ENCODE measurements at places on chromosomes 6 and 20.

DNA sequence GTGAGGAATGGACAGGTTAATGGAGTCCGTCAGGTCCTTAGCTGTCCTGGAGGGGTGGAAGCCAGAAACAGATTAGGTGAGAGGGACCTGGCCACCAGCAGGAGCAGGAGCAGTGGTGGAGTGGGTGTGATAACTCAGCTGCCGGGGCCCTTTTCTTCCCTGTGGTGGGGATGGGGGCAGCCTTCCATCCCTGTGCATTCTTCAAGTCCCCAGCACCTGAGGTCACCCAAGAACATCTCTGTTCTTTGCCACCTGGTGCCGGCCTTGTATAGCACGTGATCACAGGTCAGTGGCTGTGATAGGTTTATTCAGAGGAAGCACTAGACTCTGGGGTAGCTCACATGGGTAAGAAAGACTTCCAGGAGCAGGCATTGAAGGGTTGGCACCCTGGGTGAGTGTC lies 16.6 kb downstream of the ERGIC3 start:
- DNase-seq, result no peak

DNA sequence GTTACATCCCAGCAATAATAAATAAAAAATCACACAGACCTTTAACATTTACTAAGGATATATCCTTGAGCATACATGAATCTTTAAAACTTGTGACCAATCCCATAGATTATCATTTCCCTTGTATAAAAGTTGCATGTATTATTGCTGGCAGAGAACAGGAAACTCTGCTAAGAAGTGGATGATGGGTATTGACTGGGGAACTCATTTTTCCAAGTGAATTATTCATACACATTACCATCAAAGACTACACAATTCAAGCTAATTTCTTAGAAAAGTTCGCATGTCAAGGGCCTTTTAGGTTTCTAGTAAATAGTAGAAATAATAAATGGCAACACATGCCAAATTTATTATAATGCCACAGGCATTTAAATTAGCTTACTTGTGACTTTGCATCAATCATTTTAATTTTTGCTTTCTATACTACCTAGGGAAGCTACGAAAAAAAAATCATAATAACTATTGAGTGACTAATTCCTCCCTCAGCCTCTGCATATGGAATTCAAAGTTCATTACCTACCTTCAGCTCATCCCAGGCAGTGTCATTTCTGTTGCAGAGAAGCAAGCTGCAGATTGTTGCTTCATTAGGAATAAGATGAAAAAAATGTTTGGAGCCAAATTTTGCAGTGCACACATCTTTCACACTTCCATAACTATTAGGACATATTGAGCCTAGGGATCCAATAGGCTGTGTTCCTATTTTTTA lies 25.8 kb downstream of the MKKS start:
- no peak for DNase-seq

GRCh38 chr20:21225215-21225947 lies 77.8 kb upstream of the XRN2 start:
- no peak for DNase-seq

DNA sequence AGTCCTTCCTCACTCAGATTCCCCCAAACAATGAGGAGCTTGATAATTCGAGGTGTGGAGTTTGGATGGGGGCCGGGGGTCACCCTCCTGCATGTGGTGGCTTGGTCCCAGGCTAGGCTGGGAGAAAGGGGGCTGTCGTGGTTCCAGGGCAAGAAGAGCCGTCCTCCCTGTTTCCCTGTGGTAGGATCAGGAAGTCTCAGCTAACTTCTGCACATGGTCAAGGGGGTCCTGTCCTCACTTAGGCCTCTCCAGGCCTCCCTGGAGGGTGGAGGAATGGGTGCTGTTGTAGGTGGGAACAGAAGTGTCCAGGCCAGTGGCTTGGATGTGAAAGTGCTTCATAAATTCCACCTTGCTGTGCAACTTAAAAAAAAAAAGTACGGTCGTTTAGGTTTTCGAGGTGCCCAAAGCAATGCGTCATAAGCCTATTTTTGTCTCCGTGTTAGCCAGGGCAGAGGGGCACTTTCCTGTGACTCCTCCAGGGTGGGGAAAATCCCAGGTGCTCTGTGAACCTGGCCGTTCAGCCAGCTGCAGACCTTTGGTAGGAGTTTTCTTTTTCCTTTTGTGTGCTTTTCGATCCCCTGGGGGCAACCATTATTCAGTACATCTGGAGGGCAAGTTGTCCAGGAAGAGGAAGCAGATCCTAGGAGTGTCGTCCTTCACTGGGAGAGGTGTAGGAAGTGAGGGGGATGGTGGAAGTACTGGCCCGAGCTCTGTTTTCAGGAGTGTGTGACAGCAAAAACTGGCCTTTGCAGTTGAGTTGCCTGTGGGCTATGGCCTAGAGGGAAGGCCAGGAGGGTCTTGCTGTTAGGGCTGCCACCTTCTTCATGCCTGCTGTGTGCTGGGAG lies 9.6 kb downstream of the IGF2R start:
- no peak for DNase-seq

DNA sequence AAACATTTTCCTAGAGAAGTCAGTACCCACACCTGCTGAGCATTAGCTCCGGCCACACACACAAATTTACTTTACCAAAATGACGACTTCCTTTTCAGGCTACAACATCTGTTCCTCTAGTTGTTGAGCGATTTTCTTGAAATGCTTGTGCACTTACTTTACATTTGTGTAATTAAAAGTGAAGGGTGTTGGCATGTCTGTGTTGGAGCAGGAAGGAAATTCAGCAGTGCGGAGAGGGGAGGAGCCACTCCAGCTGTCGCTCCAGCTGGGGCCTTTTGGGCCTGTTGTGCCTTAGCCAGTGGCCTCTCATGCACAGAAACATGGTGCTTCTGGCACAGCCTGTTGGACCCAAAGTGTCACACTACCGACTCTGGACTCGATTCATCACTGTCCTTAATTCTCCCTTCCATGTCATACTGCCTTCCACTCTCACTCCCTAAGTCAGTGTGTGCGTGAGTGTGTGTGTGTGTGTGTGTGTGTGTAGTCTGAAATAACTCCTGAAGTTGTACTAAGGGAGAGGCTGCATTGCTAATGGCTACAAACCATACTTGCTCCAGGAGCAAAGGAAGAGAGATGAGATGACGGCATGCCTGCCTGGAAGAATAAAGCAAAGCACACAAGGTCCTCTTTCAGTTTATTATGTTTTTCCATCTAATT lies 191.8 kb upstream of the ARG1 start:
- DNase-seq, result no peak

DNA sequence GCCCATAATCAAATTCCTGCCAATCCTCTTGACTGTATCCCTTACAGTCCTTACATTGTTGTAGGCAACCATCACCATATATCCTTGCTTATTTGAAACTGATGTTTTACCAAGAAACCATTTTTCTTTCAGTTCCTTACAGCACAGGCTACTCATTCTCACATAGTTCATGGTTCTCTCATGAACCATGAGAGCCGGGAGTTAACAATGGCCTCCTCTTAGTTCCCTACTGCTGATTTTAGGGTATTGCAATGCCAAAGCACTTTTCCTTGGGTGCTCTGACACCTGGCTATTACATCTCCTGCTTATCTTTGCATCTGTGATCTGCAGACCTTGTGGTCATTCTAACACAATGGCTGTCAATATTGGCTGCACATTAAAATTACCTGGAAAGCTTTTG lies 133.4 kb downstream of the MYB start:
- DNase-seq, result no peak

DNA sequence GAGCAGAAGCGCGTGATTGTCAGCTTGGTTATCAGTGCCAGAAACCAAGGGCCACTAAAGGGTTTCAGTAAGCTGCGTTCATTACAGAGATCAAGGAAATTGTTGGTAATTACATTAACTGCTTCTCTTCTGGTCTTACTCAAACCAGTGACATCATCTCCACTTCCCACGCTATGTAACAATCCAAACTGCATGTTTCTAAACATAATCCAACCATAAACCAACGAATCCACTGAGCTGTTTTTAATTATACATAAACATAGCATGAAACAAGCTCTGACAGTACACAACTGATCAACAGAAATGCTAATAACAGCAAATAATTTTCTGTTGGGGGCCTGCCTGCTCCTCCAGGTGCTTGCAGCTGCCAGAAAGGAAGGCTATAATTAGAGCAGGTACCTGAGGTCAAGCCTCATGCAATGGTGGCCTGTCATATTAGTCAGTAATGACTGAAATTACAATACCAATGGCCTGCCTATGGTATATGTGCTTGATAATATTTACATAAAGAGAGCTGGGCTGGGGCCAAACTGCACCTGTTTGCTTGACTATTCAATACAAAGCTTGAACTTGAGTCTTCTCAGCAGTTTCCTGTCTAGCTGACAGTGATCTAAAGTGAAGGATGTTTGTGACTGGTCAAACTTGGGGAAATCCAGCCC lies 40.1 kb downstream of the ILRUN start:
- no peak for DNase-seq

DNA sequence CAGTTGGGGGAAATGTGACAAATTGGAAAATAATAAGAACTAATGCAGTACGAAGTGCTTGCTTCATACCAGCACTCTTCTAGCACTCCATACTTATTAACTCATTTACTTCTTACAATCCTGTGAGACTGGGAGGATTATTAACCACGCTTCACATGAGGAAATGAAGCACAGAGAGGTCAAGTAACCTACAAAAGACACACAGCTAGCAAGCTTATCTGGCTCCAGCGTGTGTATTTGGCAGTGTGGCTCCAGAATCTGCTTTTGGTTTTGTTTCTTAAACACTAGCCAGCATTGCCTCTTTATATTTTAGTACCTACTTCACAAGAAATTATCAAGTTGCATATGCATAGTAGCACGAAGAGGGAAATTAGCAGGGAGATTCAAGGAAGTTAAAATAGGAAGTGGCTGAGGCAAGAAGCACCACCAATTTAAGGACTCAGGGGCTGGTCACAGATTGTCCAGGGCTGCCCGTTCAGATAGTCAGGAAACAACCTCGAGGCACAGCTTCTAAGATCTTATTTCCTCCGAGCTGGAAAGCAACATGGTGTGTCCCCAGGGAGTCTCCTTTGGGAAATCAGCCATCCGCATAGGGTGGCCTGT lies 302.7 kb upstream of the PRDM1 start:
- DNase-seq, result no peak

DNA sequence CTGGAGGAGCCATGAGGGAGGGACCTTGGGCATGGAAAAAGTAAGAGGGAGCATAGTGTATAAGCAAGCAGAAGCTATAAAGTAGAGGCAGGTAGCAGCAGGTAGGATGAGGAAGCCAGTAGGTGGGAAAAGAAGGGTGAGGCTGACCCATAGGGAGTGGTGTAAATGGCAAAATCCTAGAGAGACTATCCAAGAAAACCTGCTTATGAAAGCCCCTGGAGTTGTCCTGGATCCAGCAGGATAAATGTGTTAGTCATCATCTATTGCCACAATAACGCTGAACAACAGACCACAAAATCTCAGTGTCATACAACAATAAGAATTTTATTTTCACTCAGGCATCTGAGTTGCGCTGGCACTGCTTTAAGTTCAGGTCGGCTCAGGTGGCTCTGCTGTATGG lies 30.2 kb downstream of the CHD6 start:
- no peak for DNase-seq

- DNase-seq, result no peak
Observed at GRCh38 chr6:129586815-129587214, 123.2 kb downstream of the ARHGAP18 start.

DNA sequence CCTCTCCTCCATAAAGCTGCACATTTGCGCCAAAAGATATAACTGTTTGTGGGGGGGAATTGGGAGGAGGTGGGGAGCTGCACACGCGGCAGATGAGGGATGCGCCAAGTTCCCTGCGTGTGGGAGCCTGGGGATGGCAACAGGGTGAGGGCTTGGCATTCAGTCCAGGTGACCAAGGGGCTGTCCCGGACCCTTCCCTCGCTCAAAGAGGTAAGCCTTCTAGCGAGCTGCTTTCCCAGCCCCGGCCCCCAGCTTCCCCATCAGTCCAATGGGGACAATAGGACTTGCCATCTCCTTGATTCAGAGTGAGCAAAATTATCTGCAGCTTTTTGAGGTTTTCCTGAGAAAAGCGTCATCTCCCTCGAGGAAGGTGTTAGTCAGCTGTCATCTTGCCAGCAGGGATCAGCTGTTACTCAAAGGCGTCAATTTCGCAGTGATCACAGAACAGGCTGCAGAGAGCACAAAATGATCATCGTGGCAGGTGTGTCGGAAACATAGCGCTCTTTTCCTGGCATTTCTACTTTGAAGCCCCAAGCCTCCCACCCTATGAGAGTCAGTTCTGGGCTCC lies 21.3 kb downstream of the ZNF831 start:
- no peak for DNase-seq

GRCh38 chr20:33262658-33263065 lies 20.4 kb upstream of the BPIFB1 start:
- no peak for DNase-seq

GRCh38 chr20:21513181-21513663 lies 642 bp downstream of the NKX2-2 start:
- no peak for DNase-seq

DNA sequence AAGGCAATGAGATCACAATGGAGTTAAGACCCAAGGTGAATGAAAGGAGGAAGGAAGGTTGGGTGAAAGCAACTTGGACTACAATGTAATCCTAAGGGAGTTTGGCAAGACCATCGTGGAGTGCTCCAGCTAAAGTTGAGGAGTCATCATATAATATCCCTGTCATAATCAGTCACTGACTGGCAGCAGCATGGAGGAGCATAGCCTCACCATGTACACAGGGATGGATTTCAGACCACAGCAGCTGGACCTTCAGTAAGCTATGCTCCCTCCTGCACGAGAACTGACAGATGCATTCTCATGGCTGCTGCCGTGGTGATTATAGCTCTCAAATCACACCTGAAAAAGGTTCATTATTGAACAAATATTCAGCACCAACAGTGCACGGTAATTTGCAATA lies 43.0 kb downstream of the GOPC start:
- DNase-seq, result no peak

DNA sequence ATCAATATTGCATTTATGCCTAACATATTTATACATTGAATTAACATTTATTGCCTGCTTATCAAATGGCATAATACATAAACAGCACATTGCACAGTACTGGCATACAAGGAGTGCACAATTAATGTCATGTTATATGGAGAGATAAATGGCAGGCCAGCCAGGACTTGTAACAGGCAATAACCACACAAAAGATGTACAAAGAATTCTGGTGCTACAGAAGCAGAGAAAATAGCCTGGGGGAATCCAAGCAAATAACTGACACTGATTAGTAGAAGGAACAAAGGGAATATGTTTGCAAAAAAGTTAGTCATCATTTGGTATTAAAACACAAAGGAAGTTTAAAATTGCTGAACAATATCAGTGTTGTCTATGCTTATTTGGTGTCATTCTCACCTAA lies 27.3 kb downstream of the COL21A1 start:
- DNase-seq, result no peak

GRCh38 chr6:125354649-125355048 lies 52.9 kb upstream of the HDDC2 start:
- DNase-seq, result no peak

GRCh38 chr6:160027931-160028330 lies 59.0 kb downstream of the IGF2R start:
- no peak for DNase-seq

Measured in GM12892 (cell line).